ENCODE measurements at places on chromosomes 4 and X.

DNA sequence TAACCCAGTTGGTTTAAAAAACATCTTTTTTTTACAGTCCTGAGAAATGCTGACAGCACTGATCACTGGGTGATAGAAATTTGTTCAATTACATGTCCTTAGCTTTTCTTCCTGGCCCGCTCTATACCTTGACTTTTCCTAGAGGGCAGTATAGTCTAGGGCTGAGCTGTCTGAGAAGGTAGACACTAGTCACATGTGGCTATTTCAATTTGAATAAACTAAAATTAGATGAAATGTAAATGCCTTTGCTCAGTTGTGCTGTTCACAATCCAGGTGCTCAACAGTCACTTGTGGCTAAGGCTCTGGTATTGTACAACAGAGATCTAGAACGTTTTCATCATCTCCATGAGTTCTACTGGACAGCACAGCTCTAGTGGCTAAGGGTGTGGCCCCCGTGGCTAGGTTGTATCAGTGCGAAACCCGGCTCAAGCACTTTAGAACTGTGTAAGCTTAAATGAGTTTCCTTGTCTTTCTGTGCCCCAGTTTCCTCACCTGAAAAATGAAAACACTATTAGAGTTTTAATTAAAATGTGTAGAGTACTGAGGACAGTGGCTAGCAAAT is 111.6 kb upstream of the WDR17 start:
- no peak for DNase-seq

- no peak for DNase-seq
These were observed 367.9 kb upstream of the SLIT2 start for GRCh38 chr4:19883841-19884240.

DNA sequence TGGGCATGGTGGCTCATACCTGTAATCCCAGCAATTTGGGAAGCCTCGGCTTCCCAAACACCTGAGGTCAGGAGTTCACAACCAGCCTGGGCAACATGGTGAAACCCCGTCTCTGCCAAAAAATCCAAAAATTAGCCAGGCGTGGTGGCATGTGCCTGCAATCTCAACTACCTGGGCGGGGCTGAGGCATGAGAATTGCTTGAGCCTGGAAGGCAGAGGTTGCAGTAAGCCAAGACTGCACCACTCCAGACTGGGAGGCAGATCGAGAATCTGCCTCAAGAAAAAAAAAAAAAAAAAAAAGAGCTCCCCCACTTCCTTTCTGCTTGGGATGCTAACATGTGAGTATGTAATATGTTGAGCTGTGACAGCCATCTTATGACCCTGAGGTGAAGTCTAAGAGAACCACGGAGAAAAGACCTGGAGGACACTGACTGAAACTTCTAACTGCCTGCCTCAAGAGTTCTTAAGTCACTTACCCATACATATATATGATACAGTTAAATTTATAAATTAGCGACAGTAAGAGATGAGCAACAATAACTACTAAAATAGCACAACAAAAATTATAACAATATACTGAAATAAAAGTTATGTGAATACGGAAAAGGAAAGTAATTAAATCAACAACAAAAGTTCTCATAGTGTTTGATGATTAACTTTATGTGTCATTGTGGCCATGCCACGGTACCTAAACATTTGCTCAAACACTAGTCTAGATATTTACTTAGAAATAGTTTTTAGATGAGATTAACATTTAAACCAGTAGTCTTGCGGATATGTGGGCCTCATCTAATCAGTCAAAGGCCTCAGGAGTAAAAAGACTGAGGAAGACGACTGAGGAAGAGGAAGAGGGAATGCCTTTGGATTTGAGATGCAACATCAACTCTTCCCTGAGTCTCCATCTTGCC is 178.3 kb downstream of the OPHN1 start:
- no peak for DNase-seq

- no peak for DNase-seq
These were observed 3.2 kb upstream of the UGT2B7 start for GRCh38 chr4:69092980-69093568.

All from NCI-H446 (cell line).